ENCODE measurements at places on chromosomes 2 and 18. TPM values are rescaled to one million over a fixed set of nuclear protein-coding genes. Genes with fewer than 3 reads are reported as not detected.

LOXHD1 gene
- under 0.01 TPM for total RNA-seq

DNA sequence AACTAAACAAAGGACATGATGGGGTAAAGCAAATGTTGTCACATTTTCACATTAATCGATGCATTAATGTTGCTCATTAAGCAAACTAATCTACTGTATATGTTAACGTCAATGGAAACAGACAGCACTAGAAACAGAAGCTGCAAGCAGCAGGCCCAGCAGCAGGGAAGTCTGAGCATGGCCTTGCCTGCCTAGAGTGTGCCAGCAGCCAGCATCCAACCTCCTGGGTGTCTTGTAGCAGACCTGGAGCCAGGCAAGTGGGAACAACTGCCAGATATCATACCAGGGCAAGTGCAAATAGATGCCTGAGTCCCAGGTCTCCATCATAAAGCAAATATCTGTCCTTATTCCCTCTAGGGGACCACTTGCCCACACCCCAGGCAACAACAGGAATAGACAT lies 319.0 kb downstream of the LRRTM1 start:
- no peak for DNase-seq

DNA sequence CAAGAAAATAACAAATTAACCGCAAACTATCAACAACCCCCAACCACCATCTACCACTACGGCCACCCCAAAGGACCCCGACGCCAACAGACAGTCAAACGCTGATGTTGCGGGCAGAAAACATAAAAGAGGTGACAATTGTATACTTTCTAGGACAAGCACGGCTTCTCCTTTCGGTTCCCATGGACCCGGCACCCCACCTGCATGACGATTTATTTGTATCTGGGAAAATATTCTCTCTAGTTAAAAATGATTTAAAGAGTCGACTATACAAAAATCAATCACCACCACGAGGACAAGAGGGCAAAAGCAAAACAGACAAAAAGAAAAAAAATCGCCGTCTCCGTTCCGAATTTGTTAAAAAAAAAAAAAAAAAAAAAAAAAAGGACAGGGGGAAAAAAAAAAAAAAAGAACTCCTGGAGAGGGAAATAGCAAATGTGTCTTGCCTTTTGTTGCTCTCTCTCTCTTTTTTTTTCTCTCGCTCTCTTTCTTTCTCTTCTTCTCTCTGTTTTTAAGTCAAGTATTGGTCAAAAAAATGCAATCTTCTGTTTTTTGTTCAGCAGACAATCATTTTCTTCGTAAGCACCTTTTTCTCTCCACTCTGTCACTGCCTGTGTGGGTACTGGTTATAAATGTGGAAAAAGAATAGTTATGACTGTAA lies 3.6 kb downstream of the SIX3 start:
- DNase-seq: no peak

GRCh38 chr2:28991021-28991420 lies 9.9 kb downstream of the TOGARAM2 start:
- peak; percentile 55 for DNase-seq

Measured in fibroblast of villous mesenchyme (primary cell).